ENCODE measurements at places on chromosomes 16 and 17.

- no peak for DNase-seq
Observed at GRCh38 chr17:75205793-75206163, 299 bp downstream of the NUP85 start.

DNA sequence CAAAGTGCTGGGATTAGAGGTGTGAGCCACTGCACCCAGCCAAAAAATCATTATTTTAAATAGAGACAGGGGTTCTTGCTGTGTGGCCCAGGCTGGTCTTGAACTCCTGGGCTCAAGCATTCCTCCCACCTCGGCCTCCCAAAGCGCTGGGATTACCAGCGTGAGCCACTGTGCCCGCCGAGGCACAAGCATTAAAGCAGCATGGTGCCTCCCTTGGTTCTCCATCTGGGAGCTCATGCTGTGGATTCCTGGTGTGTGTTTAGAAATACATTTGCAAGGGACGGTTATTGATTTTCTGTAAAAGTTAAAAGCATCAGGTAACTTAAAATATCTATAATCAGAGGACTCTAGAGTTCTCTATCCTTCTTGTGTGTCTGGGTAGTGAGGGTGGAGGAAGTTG is 14.7 kb upstream of the CAPN15 start:
- no peak for DNase-seq

GRCh38 chr17:4766723-4767122 is 5.0 kb upstream of the TM4SF5 start:
- DNase-seq, result no peak

GRCh38 chr17:69954241-69954925 is 120.6 kb upstream of the KCNJ16 start:
- no peak for DNase-seq

DNA sequence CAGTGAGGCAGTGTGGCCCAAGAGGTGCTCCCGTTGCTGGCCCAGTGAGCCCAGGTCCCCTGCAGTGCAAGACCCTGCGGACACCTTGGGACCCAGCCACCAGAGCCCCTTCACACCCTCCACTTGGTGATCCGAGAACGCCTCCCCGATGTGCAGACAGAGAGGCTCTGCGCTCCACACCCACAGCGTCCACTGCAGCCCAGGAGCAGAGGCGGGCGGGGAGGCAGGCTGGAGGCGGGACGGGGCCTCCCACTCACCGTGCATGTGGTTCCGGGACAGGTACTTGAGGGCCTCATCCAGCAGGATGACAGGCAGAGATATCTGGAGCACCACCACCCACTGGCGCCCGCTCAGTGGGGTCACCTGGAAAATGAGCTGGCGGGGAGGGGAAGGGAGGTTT is 12.1 kb upstream of the P2RX1 start:
- no peak for DNase-seq

GRCh38 chr17:21201298-21201595 is 12.7 kb downstream of the TMEM11 start:
- DNase-seq, result no peak

DNA sequence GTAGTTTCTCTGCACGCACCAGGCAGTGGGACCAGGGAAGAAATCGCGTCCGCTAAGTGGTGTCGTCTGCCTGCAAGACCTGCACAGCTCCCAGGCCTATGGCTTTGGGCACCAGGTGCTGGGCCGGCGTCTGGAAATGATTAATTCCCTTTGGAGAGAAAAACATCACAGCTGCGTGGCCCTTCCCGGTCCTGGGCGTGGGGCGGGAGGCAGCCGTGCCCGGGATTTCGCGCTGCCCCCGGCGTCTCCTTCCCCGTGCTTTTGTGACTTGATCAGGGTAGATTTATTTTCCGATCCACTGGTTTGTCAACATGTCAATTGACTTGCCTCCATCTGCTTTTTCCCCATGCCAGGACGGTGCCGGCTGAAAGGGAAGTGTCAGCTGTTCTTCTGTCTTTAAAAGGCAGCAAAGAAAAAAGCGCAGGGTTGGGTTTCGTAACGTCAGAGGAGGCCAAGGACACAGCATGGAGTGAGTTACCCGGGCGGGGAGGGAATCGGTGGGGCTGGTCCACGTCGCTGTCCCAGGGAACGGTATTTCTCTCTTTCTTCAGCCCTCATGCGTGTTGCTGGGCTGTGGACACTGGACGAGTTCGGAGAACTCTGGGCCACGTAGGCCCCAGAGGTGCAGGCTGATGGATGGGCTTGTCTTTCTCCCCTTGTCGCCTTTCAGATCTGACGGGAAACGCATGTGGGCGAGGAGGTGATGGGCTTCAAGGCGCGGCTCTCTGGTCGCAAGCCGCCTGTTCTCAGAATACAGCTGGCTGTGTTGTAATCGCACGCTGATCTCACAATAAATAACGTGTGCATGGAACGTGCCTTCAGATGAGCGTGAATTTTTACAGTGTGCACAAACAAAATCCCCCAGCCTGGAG is 188.1 kb upstream of the ZNF469 start:
- DNase-seq, result no peak

DNA sequence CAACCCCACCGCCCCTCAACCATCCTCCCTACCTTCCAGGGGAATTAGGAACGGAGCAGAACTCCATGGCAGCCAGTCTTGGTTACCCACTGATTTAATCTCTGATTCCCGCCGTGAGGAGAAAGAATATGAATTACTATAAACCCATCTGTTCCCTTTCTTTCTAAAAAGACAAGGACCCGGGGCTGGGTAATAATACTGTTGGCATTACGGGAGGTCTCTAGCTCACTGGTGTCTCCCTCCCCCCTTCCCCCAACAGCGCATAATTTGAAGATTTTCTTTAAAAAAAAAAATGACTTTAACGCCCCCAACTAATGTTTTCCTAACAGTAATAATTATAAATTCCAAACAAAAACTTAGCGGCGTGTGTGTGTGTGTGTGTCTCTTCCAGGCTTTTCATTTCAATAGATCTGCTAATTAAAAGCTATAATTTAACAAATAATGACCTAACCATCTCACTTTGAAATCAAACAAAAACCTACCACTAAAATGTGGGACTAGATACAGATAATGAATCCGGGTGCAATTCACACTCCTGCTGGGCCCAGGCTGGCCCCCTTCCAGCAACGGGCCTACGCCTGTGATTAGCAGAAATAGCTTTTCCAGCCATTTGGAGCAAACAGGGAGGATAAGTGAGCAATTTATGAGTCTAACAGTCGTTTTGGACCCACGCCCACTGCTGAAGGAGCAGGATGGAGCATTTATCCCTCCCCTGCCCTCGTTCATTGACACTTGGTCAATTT is 18.2 kb upstream of the BHLHA9 start:
- DNase-seq, result peak; percentile 60

GRCh38 chr16:1870365-1871082 is 1.4 kb downstream of the MEIOB start:
- no peak for DNase-seq

DNA sequence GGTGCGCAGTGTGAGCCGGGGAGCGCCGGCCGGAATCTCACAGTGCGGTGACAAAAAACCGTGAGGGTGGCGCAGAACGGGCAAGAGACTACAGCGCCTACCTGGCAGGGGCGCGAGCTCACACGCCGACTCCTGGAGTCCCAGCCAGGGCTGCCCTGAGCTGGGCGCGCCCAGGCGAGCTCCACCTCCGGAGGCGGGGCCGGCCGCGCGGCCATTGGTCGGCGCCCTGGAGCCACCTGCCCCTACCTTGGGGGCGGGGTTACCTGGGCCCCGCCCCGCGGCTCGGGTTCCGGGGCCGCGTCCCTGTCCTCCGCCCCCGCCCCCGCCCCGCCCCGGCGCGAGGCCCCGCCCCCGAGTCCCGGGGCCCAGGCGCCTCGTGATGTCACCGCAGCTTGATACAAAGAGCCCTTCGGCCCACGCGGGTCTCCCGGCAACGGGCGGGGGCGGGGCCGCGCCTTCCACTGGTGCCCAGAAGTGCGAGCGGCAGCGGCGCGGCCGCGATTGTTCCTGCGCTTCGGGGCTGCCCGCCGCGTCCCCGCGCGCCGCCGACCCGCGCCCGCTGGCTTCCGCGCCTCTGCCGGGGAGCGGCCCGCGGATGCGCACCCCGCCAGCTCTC is 96.3 kb downstream of the RAB11FIP4 start:
- peak; percentile 83 for DNase-seq

GRCh38 chr16:75219838-75220237 is 1.1 kb downstream of the CTRB1 start:
- DNase-seq, result no peak

DNA sequence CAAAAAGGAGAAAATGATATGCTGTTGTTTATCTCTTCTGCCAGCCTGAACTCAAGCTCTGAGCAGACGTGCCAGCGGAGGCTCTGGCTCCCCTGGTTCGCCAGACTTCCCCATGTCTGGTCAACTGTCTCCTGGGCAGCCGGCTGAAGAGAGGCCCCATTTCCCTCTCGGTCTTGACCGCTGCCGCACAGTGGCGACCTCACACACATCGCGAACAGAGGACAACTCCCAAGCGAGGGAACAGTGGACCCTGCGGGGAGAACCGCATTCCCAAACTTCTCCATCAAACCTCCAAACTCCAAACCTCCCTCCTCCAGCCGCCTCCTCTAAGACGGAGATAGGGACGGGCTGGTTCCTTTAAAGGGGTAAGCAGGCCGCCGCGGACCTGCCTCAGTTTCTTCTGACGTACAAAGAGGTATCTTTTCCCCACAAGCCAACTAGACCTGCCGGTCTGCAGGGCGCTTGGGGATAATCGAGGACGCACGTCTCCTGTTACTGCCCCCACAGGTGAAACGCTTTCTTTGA is 24.9 kb upstream of the RFFL start:
- DNase-seq, result peak; percentile 33

- DNase-seq, result no peak
Observed at GRCh38 chr16:50102051-50102746, 36.4 kb downstream of the HEATR3 start.

DNA sequence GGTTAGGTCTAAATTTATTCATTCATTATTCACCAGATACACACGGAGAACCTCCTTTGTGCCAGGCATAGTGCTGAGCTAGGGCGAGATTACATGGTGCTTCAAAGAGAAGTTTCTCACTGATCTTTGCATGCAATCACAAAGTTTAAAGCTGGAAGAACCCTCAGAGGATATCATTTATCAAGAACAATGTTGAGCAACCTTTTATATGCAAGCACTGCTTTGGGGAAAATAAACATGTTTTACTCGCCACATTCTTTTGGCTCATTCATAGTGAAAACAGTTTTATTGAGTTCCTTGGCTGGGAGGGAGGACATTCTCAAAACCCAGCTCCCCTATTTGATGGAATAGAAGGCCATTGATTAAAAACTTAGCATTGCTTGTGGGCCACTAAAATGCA is 49.8 kb upstream of the XYLT1 start:
- DNase-seq, result no peak

- no peak for DNase-seq
Observed at GRCh38 chr16:79419148-79419547, 181.4 kb downstream of the MAF start.

GRCh38 chr17:31843070-31843745 is 15.8 kb downstream of the COPRS start:
- no peak for DNase-seq

GRCh38 chr16:11423315-11424117 is 78.3 kb downstream of the RMI2 start:
- DNase-seq, result no peak

DNA sequence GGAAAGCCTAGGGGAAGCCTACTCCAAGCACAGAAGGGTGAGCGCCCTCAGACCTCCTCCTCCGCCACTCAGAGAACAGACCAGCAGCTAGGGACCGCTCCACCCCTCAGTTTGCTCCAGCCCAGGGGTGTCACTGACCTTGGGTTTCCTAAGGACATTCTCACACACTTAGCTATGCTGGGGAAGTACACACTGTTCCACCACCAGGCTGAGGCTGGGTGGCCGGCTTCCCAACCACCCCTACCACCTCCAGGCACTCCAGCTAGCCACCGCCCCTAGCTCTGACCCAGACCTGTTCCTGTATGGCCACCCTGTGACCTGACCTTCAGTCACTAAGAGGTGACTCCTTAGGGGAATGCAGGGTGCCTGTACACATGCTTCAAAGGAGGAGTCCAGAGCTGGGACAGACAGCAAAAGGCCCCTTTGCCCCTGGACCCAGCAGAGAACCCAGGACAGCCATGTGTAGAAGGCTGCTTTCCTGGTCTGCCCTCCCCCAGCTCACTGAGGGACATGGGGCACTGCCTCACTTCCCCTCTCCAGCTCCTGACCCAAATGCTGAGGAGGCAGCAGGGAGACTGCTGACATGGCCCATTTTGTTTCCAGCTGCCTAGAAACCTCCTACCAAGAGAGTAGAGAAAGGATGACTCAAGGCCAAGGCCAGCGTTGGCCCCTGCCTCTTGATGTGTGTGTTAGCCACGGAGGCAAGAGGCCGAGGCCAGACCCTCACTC is 6.7 kb downstream of the HSPB9 start:
- DNase-seq, result no peak

- no peak for DNase-seq
Observed at GRCh38 chr17:56289321-56289720, 136.0 kb downstream of the ANKFN1 start.

GRCh38 chr16:63714876-63715275 is 1407.0 kb downstream of the CDH11 start:
- no peak for DNase-seq

DNA sequence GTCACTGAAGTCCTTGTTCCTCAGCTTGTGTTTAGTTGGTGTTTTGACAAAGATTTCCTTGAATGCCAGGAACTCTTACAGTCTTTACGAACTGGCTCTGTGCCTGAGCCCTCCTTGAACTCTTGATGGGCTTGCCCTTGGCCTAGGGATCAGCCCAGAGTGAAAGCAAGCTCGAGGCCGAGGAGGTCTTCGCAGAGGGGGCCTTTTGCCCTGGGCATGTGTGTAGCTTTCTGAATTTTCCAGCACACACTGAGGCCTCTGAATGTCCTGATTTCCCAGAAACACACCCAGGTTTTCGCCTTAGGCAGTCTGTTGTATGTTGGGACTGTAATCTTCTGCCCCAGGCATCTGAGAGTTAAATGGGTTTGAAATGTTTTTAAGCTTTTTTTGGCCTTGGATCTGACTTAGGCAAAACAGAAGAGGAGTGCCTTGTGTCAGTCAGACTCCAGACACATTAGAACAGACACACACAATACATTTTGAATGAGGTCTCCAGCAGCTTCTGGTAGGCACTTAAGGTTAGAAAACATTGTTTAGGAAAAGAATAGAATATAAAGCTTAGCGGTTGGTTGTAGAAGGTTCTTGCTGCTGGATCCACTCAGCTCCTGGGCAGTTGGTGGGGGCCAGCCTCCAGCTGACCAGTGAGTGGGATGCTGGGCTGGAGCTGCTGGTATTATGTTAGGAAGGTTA is 17.1 kb downstream of the FOXK2 start:
- peak; percentile 70 for DNase-seq

DNA sequence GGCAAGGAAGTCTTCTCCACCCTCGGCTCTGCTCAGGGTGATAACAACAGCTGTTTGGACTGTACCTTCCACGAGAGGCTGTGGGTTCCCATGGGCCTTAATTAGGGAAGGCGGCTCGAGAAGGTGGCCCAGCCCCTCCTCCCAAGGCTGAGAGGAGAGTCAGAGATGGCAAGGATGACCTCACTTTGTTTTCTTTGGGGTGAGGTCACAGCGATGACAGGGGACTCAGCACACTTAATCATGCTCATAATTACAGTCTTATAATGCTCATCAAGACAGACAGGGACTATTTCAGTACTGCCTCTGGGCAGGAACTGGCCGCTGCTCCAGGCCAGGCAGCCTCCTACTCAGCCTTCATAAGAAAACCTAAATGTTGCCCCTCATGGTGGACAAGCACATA is 19.7 kb downstream of the WFDC1 start:
- DNase-seq, result no peak

GRCh38 chr17:71360301-71360700 is 760.5 kb upstream of the SOX9 start:
- no peak for DNase-seq

Data from HAP-1 (cell line).